ENCODE measurements at places on chromosomes 7 and 10.

GRCh38 chr7:46123-46829 is 146.1 kb upstream of the FAM20C start:
- DNase-seq, result no peak

DNA sequence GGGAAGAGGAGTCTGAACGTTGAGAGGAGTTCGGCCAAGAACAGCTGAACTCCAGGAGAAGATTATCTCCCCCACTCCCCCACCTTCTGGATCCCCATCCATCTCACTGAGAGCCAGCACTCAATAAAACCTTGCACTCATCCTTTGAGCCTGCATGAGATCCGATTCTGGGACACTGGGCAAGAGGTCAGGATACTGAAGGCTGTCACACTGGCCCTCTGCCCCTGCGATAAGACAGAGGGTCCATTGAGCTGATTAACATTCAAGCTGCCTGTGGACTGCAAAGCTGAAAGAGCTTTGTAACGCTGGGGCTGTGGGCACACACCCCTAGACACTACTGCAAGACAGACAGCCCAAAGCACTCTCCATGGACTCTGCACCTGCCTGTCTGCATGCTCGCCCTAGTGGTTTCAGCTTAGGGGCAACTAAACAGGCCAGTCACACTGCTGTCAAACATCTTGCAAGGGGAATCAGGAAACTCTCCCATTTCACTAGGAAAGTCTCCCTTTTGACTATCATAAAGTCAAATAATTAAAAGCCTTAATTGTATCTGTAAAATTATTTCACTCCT is 42.3 kb upstream of the CNTNAP2 start:
- DNase-seq, result no peak

DNA sequence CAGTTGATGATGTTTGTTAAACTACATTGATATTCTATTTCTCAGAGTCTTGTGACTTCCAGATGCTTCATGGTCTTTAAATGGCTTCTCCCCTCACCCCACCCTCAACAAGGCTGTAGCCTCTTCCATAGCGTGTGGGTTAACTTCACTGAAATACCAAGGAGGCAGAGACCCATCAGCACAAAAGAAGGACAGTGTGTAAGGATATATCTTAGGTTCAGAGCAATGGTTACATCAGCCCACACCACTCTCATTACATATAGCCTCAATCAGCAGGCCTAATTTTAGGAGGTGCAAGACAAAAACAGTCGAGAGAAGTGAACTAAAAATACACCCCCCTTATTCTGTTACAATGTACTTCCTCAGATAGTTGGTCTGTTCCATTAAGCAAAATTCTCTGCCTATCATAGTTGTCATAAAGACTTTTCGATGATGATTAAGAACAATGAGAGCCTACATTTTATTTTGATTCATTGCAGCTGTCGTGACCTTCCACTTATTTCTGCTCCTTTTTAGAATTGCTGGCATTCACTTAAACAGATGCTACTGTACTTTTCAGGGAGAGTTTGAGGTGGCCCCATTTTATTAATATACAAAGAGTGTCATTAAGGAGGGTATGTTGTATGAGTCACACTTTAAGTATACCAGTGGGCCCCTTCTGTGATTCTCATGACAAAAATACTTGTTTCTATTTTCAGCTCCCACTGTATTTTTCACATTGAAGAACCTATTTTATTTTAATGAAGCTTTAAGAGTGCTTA is 52.1 kb downstream of the WIPF3 start:
- DNase-seq, result no peak

DNA sequence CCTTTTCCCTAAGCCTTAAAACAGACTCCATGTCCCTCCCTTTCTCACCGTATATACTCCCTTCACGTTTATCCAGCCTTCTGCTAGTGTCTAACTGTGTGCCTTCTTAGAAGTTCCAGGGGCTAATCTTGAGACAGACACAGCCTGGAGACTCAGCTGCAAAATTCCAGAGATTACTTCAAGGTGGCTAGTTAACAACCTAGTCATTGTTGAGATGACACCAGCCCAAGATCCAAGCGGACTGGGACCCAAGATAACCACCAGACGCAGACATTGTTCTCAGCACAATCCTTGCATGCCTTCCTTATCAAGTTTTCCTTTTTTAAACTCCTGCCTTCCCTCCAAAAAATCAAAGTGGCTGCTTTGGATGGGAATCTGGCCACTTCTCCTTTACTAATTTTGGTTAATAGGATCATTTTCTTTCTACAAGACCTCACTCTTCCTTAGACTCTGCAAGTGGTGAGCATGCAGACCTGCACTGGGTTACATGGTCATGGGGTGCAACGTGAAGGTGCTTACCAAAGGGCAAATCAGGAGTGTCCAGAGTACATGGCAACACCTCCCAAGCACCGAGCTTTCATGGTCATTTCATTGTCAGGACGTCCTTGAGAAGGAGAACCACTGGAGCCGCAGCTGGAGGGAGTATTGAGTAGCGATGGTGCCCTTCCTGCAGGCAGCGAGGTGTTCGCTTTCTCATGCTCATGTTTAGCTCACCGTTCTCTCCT is 69.7 kb downstream of the ANLN start:
- DNase-seq, result no peak

- DNase-seq, result no peak
Measured at GRCh38 chr7:132433301-132433700, 143.0 kb downstream of the PLXNA4 start.

- no peak for DNase-seq
Measured at GRCh38 chr7:101402835-101403234, 40.2 kb downstream of the COL26A1 start.

GRCh38 chr7:132866144-132866531 is 215.8 kb downstream of the CHCHD3 start:
- no peak for DNase-seq

Data from T follicular helper cell (primary cell).